ENCODE measurements at places on chromosomes 13 and 19.

DNA sequence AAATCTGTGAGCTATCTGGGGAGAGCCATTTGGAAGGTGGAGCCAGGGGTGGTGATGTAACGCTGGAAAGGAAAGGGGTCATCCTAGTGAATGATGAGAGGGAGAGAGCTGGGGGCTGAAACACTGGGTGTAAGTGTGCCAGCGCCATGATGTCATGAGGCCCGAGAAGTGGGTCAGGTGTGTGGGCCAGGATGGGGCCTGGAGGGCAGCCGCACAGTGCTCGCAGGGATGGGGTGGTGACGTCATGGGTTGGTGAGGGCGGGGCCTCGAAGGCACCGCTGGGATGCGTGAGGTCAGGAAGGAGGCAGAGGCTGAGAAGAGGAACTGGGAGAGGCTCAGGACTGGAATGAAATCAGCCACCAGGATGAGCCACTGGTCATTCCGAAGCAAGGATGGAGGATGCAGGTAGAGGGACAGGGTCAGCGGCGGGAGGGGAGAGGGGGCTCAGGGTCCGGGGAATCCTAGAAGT is 4.4 kb downstream of the CCDC61 start:
- DNase-seq, result no peak

DNA sequence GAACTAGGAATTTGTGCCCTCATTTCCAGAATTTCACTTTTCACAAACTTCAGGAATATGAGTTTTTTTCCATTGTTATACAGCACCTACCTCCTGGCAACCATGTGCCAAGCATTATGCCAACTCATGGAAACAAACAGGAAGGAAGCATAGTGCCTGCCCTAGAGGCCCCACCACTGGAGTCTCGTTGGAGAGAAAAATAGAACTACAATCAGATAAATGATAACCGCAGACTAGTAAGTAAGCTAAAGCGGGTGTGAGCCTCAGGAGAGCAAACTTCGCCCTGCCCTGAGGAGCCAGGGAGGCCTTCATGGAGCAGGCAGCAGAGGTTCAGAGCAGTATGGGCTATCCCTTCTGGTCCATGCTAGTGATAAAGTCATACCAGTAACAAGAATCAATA is 75.9 kb downstream of the FRY start:
- no peak for DNase-seq

GRCh38 chr13:49213997-49214916 is 5.9 kb upstream of the MLNR start:
- DNase-seq, result no peak

DNA sequence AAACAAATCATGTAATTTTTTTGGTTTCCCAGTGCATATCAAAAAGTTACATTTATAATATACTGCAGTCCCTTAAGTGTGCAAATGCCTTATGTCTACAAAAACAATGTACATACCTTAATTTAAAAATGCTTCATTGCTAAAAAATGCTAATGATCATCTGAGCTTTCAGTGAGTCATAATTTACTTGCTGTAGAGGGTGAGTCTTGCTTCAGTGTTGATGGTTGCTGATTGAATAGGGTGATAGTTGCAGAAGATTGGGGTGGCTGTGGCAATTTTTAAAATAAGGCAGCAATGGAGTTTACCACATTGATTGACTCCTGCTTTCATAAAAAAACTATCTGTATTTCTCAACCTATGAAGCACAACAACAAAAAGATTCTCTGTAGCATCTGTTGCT is 613.9 kb downstream of the TBC1D4 start:
- DNase-seq, result no peak

DNA sequence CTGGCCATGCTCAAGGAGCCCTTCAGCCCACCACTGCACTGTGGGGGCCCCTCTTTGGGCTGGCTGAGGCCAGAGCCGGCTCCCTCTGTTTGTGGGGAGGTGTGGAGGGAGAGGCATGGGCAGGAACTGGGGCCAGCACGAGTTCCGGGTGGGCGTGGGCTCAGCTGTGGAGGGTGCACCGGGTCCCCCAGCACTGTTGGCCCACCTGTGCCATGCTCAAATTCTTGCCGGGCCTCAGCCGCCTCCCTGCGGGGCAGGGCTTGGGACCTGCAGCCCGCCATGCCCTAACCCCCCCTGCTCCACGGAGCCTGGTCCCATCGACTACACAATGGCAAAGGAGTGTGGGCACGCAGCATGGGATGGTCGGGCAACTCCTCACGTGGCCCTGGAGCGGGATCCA is 38.8 kb upstream of the TNFRSF19 start:
- DNase-seq, result no peak

- DNase-seq, result no peak
These were observed 41.2 kb upstream of the ZNF527 start for GRCh38 chr19:37329686-37330085.

DNA sequence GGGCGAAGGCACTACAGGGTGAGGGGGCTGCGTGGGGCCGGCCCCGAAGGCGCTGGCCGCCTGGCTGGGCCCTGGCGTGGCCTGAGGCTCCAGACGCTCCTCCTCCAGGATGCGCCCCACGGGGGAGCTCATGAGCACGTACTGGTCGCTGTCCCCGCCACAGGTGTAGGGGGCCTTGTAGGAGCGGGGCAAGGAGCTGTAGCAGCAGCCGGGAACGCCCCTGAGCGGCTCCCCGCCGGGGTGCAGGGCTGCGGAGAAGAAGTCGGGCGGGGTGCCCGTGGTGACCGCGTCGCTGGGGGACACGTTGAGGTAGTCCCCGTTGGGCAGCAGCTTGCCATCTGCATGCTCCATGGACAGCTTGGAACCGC is 3.0 kb downstream of the IRS2 start:
- no peak for DNase-seq

DNA sequence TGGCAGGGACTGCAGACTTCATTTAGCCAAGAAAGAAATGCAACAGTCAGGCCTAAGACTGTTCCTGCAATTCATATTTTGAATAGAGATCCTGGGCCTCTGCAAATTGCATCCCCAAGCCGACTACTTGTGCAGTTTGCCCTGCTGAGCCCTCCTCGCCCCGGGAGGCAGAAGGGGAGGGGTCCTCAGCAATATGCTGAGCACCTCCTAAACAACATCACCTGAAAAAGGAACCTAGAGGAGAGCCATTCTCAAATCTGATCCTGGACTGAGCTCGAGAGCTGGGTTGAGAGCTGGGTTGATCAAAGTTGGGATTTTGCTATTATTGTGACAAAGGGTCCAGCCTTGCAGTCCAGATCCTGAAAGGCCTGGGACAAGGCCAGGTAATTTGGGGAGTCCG is 129.8 kb downstream of the STK24 start:
- no peak for DNase-seq

- DNase-seq, result no peak
These were observed 18.7 kb downstream of the PLVAP start for GRCh38 chr19:17358395-17358794.

DNA sequence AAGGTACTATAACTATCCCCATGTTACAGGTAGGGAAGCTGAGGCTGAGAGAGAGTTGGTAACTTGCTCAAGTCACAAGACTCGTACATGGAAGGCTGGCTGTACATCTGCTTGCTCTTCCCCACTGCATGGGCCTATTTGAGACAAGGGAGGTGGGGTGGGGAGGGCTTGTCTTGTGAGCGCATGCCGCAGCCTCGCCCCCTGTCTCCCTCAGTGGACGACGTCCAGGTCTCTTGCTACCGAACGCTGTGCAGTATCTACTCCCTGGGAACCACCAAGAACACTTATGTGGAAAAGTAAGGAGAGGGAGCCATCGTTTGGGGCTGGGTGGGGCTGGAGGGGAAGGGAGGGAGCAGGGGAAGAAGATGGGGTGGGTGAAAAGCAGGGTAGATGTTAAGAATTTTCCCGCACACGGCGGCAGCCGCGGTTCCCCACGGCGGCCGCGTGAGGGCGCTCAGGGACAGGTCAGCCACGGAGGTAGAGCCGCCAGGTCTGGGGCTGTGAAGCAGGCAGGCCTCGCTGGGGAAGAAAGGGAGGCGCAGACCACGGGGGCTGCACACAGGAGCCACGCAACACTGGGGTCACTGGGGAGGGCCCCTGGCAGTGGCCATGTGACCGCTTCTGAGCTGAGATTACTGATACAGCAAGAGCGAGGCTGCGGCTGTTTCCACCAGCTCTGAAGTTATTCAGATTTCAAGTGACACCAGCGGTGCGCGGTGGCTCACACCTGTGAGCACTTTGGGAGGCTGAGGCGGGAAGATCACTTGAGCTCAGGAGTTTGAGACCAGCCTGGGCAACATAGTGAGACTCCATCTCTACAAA is 81.5 kb downstream of the RYR1 start:
- peak; percentile 55 for DNase-seq

DNA sequence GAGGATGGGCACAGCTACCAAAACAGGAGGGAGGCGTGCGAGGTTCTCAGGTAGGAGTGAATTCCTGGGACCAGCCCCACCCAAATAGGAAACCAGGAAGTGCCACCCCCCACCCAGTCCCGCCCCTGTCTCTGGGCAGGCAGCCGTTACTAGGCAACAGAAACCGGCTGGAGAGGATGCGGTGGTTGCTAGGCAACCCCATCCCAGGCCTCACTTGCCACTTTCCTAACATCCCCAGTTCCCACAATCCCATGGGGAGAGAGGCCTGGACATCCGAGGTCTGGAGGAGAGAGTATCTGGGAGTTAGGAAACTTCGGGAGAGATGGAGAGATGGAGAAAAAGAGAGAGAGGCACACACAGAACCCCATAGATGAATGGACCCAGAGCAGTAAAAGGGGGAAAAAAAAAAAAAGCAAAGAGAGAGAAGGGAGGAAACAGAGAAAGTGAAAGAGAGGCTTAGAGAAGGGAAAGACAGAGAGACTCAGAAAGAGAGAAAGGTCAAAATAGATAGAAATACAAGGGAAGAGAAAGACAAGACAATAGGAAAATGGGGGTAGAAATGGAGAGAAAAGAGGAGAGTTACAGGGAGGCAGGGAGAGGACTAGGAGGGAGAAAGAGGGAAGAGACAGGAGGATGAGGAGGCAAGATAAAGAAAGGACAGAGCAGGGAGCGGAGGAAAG is 3.8 kb downstream of the GRIK5 start:
- DNase-seq, result no peak

DNA sequence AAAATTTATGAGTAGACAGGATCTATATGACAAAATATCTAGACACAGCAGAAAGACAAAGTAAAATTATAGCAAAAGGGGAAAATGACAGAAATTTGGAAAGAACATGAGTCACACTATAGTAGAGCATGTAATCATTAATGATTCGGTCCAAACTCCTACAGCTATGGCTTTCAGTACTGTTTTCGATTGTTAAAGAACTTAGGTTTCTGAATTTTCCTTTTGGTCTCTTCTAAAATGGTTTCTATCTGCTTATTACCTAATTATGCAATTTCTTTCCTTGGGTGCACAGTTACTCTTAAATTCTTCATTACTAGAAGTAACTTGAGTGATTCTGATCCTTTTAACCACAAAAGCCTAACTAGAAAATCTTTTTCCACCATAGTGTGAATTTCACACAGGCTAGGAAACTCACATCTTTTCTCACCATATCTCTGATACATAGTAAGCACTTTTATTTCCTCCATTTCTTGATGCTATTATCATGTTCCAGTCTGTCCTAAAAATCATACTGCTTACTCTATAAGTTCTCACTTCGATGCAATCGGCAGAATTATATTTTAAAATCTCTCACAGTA is 1101.4 kb downstream of the PCDH9 start:
- no peak for DNase-seq

DNA sequence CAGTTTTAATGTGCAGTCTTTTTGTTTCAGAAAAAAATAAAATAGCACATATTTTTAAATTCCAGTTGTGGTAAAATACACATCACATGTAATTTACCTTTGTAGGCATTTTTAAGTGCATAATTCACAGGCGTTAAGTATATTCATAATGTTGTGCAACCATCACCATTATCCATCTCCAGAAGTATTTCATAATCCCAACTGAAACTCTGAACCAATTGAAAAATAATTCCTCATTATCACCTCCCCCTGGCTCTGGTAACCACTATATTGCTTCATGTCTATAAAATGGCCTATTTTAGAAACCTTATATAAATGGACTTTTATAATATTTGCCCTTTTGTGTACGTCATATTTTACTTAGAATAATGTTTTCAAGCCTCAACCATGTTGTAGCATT is 756.5 kb upstream of the KLHL1 start:
- no peak for DNase-seq
